ENCODE measurements at places on chromosomes 16 and 17.

DNA sequence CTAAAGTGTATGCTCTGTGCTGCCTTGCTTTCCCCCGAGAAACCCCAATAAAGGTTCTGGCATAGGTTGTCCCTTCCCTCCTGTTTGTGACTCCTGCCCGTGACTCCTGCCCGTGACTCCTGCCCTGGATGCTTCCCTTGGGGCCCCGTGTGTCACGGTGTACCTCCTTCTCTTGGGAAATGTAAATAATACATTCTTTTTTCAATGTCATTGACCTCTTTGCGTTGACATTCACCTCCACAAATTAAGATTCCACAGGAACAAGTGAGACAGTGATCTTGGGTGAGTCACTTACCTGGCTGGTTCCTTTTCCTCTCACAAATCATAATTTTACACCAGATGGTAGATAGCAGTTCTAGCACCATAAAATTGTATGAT is 632 bp downstream of the CCL15 start:
- no peak for DNase-seq

DNA sequence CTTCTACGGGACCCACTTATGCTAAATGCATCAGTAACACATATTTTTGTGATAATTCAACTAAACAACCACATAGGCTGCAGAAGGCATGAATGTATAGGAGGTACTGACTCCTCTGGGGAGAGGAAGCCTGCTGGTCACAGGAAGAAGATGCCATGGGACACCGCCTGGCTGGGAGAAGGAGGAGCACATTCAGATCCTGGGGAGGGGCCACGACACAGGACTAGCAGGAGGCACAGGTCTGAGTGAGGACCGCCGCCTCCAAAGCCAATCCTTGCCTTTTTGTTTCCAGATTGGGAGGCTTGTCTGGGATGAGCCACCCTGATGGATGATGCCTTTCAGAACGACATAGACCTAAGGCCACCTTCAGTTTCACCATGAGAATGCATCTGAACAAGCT is 34.6 kb downstream of the MBTPS1 start:
- no peak for DNase-seq

DNA sequence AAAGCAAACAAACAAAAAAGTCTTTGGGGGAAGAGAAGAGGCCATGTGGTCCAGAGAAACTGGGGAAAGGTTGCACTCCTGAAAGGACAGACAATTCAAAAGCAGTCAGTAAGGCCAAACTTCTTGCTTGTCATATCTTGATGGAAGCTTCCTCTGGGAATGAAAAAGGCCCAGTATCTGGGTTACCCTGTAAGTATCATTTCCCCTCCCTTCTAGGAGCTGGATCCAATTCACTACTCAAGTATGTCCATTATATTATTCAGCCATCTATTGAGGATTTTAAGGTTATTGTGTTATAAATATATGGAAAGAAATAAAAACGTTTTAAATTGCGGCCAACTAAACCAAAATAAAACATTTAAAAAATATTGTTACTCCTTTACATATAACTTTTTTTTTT is 26.0 kb upstream of the MON1B start:
- no peak for DNase-seq

- no peak for DNase-seq
Measured at GRCh38 chr16:76705892-76706291, 428.7 kb downstream of the CNTNAP4 start.

Measured in thoracic aorta (tissue), 2 donors.